ENCODE measurements at places on chromosomes 6 and 20. TPM values are rescaled to one million over a fixed set of nuclear protein-coding genes. Genes with fewer than 3 reads are reported as not detected.
A peak's percentile ranks its signal among the peaks of the same experiment; 100 is the strongest.

- no peak for DNase-seq
Observed at GRCh38 chr6:155909710-155910109, 454.1 kb upstream of the NOX3 start.

DEFB132 gene
- total RNA-seq, result not detected

DNA sequence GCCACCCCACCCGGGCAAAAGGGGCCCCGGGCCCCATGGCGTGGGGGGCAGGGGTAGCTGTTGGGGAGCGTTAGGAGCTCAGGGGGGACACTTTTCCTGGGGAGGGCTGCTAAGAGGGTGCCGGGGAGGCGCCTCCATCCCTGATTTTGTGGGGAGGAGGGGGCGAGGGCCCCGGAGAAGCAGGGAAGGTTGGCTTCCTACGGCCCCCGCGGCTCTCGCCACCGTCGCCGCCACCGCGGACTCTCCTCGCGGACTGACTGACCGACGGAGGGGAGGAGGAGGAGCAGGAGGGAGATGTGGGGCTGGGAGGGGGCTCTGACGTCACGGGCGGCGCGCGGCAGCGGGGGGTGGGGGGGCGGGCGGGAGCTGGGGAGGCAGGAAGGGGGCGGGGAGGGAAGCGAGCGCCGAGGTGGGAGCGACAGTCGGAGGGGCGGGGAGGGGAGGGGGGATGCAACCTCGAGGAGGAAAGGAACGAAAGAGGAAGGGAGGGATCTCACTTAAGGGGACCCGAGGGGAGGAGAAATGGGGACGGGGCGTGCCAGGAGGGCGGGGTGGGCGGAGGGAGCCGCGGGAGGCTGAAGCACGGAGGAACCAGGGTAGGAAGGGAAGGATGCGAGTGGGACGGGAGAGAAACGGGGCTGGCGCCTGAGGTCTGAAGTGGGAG is 5.1 kb downstream of the GABBR1 start:
- peak; percentile 35 for DNase-seq

DNA sequence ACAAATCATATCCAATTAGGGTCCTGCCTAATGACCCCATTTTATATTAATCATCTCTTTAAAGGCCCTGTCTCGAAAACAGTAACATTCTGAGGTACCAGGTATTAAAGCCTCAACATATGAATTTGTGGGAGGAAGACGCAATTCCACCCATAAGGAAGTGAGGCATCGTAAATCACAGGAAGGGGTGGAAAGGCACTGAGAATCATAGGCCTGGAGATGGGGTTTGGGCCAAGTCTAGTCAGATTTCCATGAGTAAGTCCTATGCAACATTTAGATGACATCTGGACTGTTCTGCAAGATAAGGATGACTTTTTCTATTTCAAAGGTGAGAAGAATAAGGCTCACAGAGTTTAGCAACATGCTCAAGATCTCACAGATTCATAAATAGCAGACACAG is 534.0 kb downstream of the KHDRBS2 start:
- no peak for DNase-seq

GRCh38 chr20:36085686-36086267 is 68.8 kb upstream of the EPB41L1 start:
- DNase-seq, result peak; percentile 86

- DNase-seq, result no peak
Observed at GRCh38 chr20:17909869-17910321, 58.7 kb downstream of the SNX5 start.

DNA sequence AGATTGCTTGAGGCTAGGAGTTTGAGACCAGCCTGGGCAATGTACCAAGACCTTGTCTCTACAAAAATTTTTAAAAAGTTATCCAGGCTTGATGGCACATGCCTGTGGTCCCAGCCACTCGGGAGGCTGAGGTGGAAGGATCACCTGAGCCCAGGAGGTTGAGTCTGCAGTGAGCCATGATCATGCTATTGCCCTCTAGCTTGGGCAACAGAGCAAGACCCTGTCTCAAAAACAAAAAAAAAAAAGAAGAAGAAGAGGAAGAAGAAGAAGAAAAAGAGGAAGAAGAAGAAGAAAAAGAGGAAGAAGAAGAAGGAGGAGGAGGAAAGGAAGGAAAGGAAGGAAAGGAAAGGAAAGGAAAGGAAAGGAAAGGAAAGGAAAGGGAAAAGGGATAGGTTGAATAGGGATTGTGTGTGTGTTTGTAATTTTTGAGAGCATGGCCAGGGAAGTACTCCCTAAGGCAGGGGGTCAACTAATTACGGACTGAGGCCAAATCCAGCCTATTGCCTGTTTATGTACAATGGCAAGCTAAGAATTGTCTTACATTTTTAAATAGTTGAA is 43.0 kb upstream of the ZNF217 start:
- no peak for DNase-seq

NRSN2 gene
- 1.8 TPM for total RNA-seq

- DNase-seq, result no peak
Observed at GRCh38 chr6:144259986-144260385, 25.1 kb upstream of the UTRN start.
